AG09319 (cell line): ENCODE measurements at places on chromosomes 3 and 15.

DNA sequence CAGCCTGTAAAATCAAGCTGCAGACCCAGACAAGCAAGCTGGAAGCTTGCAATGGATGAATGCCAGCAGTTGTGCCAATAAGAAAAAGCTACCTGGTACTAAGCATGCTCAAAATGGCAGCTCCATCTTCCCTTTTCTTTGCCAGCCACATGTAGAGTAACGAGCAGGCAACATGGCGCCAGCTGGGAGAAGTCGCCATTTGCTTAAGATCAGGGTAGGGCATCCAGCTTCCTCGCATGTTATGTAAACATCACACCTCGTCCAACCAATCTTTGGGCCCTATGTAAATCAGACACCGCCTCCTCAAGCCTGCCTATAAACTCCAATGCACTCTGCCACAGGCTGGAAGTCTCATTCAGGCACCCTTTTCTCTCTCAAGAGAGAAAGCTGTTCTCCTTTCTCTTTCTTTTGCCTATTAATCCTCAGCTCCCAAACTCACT lies 973.9 kb downstream of the FHIT start:
- no peak for DNase-seq

DNA sequence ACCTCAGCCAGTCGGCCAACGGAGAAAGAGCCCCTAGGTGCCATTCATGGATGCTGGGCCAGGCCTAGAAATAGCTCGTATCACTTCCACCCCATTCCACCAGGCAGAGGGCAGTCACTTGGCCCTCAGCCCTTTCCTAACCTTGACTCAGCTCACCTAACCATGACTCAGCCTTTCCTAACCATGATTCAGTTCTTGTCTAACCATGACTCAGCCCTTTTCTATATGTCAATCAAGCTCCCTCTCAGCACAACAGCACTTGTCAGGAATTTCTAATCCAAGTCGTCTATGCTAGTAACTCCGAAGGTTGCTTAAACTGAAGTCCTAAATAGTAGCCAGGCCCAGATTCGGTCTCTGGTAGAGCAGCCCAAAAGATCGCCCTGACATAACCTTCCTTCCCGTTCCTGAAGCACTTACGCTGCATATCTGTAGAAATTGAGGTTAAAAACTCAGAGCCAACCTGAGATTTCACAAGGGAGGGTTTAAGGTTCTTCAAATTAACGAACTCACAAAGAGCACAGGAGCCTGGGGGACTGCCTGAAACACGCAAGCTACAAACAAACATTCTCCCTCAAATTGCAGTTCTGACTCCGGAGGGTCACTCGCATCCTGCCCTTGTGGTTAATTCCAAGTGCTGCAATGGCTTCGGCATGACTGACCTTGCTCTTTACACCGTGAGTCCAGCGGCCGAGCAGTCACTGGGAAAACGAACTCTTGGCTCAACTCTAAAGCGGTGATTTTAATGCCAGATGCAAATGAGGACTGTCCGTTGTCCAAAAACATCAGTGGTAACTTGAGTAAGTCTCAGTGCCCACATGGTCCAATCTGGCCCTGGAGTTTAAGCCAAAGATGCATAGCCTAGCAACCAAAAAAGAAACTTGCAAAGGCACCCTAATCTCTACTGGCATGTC lies 99.9 kb downstream of the ADAMTS17 start:
- DNase-seq: peak; percentile 77

DNA sequence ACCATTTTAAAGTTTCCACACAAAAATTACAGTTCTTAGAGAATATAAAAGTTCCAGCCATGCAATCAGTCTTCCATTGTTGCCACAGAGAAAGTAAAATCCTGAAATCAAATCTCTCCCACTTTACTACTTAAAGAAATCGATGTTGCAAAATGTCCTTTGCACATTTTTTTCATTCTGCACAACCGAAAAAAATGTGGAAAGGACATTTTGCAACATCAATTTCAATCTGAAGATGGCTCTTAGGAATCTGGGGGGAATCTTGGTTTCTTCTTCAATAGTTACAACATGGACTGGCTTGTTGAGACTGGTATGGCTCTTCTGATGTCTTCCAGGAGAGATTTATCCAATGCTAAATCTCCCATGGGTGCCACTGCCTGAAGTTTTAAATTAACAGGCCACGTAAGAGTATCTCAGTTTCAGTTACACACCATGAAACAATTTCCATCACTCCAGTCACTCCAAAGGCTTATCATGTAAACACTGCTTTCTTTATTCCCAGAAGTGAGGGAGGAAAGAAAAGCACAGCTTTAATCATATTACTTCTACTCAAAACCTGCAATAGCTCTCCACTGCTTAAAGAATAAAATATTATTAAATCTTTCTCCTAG lies 55.8 kb upstream of the CTNNB1 start:
- DNase-seq: no peak

DNA sequence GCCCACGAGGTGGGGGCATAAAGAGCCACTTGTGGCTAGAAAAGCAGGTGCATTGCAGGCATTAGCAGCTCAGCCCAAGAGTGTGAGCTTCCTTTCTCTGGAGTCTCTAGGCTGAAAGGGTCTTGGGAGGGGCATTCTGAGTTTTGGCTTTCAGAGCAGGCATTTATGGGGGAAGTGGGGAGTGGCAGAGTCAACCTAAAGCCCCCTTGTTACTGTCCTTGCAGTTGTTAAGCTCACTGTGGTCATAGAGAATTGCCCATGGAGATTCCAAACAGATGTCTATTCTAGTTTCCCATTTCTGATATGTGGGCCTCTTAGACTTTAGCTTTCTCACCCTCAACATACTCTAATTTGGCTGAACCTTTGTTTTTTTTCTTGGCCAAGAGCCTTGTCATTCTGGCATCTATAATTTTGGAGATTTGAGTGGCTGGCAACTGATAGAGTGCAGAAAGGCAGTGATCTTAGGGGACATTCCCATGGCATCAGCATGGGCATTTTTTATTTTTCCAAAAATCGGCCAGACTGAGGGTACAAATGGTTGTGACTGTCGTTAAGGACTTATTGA lies 217.9 kb downstream of the THSD4 start:
- no peak for DNase-seq

GRCh38 chr3:112056451-112056929 lies 22.0 kb downstream of the TMPRSS7 start:
- DNase-seq: no peak

- DNase-seq: no peak
These were observed 707.0 kb upstream of the GOLIM4 start for GRCh38 chr3:168802766-168803165.

GRCh38 chr3:13238687-13239466 lies 165.6 kb upstream of the IQSEC1 start:
- no peak for DNase-seq
